Mucosa of descending colon (tissue), 3 donors: ENCODE measurements at places on chromosomes 4 and X. TPM values are rescaled to one million over a fixed set of nuclear protein-coding genes. Genes with fewer than 3 reads are reported as not detected.

Gene GUCY1B1
- total RNA-seq = 1.9 TPM

Gene CLNK
- 0.27 TPM for total RNA-seq

Gene CXCL5
- not detected for total RNA-seq

Gene NPNT
- total RNA-seq = 29.6 TPM

Gene TMEM271
- total RNA-seq = not detected

Gene NR0B1
- not detected for total RNA-seq

Gene FGFBP1
- 10.8 TPM for total RNA-seq

Gene SUPT20HL2
- not detected for total RNA-seq

Gene C4orf51
- not detected for total RNA-seq

Gene USP17L15
- not detected for total RNA-seq

Gene XAGE2
- total RNA-seq = not detected

Gene PNCK
- total RNA-seq = 4.6 TPM

Gene UNC5C
- total RNA-seq = 3.1 TPM

Gene USP38
- total RNA-seq = 43.8 TPM

Gene TMPRSS11F
- not detected for total RNA-seq

Gene XKRX
- total RNA-seq = 0.73 TPM

Gene AGTR2
- not detected for total RNA-seq

Gene RTL3
- total RNA-seq = not detected

Gene TMEM47
- total RNA-seq = 5.3 TPM

Gene UGT2B17
- total RNA-seq = 1,338 TPM

Gene FRMD7
- total RNA-seq = not detected

Gene SLC25A43
- 23.3 TPM for total RNA-seq

Gene GLUD2
- 0.70 TPM for total RNA-seq

Gene WDR17
- total RNA-seq = 4.9 TPM

Gene ABHD18
- total RNA-seq = 24.2 TPM

Gene GPC4
- total RNA-seq = 33.5 TPM

Gene IBSP
- total RNA-seq = not detected

Gene PLXNA3
- total RNA-seq = 66.1 TPM

Gene SLC38A5
- total RNA-seq = 25.9 TPM

Gene FOXP3
- 0.72 TPM for total RNA-seq

Gene FAM53A
- 0.65 TPM for total RNA-seq

Gene SPANXA1
- not detected for total RNA-seq

Gene ARX
- total RNA-seq = 0.13 TPM

Gene PPP2R2C
- total RNA-seq = 2.9 TPM

Gene FOXO4
- total RNA-seq = 74.6 TPM

Gene ENPEP
- 2.1 TPM for total RNA-seq

Gene MAGED2
- 86.4 TPM for total RNA-seq

Gene FGFBP2
- total RNA-seq = 4.0 TPM

Gene ADRA2C
- total RNA-seq = 1.4 TPM

Gene HERC5
- 1.8 TPM for total RNA-seq

Gene NSUN7
- total RNA-seq = 5.6 TPM

Gene CSAG2
- not detected for total RNA-seq

Gene GSX2
- total RNA-seq = not detected

Gene DOCK11
- 4.5 TPM for total RNA-seq

Gene XPNPEP2
- 11.3 TPM for total RNA-seq

Gene SPIN3
- total RNA-seq = 11.0 TPM
